ENCODE measurements at places on chromosomes 2 and 18. TPM values are rescaled to one million over a fixed set of nuclear protein-coding genes. Genes with fewer than 3 reads are reported as not detected.

Gene SP140
- not detected for polyA plus RNA-seq

Gene DNMT3A
- polyA plus RNA-seq: 15.6 TPM

Gene TNFAIP6
- polyA plus RNA-seq: not detected

Gene PLEK
- 0.03 TPM for polyA plus RNA-seq

DNA sequence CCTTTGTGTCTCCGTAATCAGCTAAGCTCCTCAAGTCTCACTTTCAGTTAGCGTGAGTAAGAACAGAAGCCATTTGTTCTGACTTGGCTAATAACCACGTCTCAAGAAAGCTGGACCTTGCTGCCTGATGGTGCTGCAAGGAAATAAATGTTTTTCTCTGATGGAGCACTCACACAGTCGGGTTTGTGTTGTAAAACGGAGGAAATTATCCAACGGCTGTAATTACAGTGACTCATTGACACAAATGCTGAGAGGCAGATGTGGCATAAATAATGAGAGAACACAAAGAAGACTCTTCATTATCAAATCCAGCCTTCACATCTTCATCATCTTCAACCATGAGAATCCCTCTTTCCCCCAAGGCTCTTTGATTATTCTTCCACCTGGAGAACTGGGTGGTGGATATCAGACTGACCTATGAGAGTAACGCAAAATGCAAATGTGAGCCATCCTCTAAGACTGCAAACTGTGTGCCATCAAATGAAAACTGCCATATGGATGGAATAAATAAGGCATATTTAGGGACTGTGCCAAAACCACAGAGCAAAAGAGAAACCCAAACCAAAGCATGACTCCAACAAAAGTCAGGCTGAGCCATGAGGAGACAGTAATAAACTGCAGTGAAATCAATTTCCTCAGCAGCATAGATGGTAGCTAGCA is 252.6 kb downstream of the RND3 start:
- DNase-seq: peak; percentile 84
- no peaks in the 10 kb centered on the region for H3K27me3 ChIP-seq
- no peaks in the 10 kb centered on the region for H3K36me3 ChIP-seq
- H3K4me1 ChIP-seq: peaks cover 15% of the 10 kb centered on the region
- no peak overlapping the region for H3K4me3 ChIP-seq
- H3K27ac ChIP-seq: peak overlapping the region; percentile 2

GRCh38 chr18:50283469-50284209 is 2.3 kb upstream of the MBD1 start:
- no peak for DNase-seq
- no peak overlapping the region for H3K4me3 ChIP-seq
- H3K36me3 ChIP-seq: peaks cover 26% of the 10 kb centered on the region
- H3K27me3 ChIP-seq: no peaks in the 10 kb centered on the region
- peaks cover 27% of the 10 kb centered on the region for H3K4me1 ChIP-seq

- H3K4me1 ChIP-seq: peaks cover 11% of the 10 kb centered on the region
- H3K27me3 ChIP-seq: no peaks in the 10 kb centered on the region
These were observed 135.0 kb downstream of the LAMA3 start for GRCh38 chr18:23824240-23824639.

- no peaks in the 10 kb centered on the region for H3K4me1 ChIP-seq
- H3K27ac ChIP-seq: no peak overlapping the region
- no peak overlapping the region for H3K4me3 ChIP-seq
- no peak for DNase-seq
These were observed 359.9 kb upstream of the SLC14A2 start for GRCh38 chr18:45255197-45255890.

- no peak overlapping the region for H3K27ac ChIP-seq
- no peaks in the 10 kb centered on the region for H3K36me3 ChIP-seq
- H3K27me3 ChIP-seq: no peaks in the 10 kb centered on the region
- no peak overlapping the region for H3K4me3 ChIP-seq
- no peak for DNase-seq
These were observed 34.4 kb downstream of the ACYP2 start for GRCh38 chr2:54149638-54150441.

DNA sequence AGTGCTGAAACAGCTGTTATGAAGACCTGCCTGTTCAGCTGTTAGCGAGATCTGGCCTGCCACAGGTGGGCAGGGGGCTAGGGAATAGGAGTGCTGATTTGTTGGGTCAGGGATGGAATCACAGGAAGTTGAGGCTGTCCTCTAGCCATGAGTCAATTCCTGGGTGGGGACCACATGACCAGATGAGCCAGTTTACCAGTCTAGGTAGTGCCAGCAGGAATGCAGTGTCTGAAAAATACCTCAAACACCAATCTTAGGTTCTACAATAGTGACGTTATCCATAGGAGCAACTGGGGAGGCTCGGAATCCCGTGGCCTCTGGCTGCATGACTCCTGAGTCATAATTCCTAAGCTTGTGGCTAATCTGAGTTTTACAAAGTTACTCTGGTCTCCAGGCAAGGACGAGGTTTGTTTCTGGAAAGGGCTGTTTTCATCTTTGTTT is 44.9 kb downstream of the DYSF start:
- no peaks in the 10 kb centered on the region for H3K27me3 ChIP-seq
- no peak overlapping the region for H3K4me3 ChIP-seq
- H3K4me1 ChIP-seq: peaks cover 71% of the 10 kb centered on the region
- H3K36me3 ChIP-seq: peaks cover 5% of the 10 kb centered on the region

GRCh38 chr18:24490539-24490938 is 30.1 kb downstream of the HRH4 start:
- no peak overlapping the region for H3K27ac ChIP-seq
- no peak for DNase-seq
- no peak overlapping the region for H3K4me3 ChIP-seq
- H3K4me1 ChIP-seq: no peaks in the 10 kb centered on the region
- no peaks in the 10 kb centered on the region for H3K36me3 ChIP-seq

Measured in endothelial cell of umbilical vein (primary cell).